ENCODE measurements at places on chromosomes 13 and 19.

DNA sequence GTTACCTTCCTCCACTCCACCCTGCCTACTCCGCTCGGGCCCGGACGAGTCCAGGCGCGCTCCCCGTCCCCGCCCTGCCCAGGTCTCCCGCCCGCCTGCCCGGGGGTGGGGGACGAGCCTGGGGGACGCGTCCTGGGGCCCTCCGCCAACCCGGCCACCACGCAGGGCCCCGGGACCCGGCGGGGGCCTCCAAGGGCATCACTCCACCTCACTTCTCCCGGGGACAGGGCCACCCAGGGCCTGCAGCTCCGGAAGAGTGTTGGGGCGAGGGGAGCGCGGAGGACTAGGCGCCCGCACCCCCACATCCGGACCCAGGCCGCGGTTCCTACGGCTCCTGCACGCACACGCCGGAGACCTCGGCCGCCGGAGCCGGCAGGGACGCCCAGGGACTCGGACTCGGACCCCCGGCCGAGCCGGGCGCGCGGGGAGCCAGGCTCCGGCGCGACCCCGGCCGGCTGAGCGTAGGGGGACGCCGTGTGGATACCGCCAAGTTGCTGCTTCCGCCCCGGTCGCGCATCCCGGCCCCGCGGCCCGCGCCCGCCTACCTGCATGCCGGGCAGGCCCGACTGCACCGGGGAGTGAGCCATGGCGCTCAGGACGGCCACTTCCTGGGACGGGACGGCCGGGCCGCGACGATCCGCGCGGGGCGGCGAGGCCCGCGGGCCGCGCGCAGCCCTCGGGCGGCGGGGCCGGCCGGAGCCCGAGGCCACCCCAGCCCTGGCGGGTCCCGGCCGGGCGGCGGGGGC is 534 bp downstream of the STK24 start:
- peak overlapping the region; percentile 88 for H3K27ac ChIP-seq
- H3K36me3 ChIP-seq: peaks cover 5% of the 10 kb centered on the region
- no peaks in the 10 kb centered on the region for H3K27me3 ChIP-seq
- peak; percentile 62 for DNase-seq
- peak overlapping the region; percentile 84 for H3K4me3 ChIP-seq

DNA sequence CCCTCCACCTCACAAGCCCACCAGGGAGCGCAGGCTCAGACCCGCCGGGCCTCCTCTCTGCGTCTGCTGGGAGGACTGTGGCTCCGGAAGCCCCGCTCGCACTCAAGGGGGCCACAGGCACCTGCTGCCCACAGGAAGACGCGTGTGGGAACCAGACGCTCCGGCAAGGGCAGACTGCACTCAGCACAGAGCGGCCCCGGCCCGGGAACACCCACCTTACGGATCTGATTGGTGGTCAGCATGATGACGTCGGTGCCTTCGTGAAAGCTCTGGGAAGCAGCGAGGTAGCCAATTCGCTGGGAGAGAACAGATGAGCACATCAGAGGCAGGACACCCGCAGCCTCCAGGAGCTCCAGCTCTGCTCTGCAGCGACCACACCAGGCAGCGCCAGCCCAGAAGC is 14.6 kb downstream of the AP3D1 start:
- no peak overlapping the region for H3K27ac ChIP-seq
- H3K27me3 ChIP-seq: no peaks in the 10 kb centered on the region
- no peak for DNase-seq

DNA sequence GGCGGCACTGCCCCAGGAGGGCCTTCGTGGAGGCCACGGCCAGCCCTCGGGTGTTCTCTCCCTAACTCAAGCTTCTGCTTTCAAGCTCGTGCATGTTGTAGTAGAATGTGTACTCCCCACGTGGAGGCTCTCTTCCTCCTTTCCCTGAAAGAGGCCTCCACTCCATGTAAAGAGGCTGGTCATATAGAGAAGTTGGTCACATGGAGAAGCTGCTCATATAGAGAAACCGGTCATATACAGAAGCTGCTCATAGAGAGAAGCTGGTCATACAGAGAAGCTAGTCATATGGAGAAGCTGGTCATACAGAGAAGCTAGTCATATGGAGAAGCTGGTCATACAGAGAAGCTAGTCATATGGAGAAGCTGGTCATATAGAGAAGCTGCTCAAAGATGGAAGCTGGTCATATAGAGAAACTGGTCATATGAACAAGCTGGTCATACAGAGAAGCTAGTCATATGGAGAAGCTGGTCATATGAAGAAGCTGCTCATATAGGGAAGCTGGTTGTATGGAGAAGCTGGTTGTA is 152.5 kb downstream of the COL4A1 start:
- H3K4me3 ChIP-seq: no peak overlapping the region
- H3K4me1 ChIP-seq: no peaks in the 10 kb centered on the region
- no peak for DNase-seq
- no peaks in the 10 kb centered on the region for H3K27me3 ChIP-seq

DNA sequence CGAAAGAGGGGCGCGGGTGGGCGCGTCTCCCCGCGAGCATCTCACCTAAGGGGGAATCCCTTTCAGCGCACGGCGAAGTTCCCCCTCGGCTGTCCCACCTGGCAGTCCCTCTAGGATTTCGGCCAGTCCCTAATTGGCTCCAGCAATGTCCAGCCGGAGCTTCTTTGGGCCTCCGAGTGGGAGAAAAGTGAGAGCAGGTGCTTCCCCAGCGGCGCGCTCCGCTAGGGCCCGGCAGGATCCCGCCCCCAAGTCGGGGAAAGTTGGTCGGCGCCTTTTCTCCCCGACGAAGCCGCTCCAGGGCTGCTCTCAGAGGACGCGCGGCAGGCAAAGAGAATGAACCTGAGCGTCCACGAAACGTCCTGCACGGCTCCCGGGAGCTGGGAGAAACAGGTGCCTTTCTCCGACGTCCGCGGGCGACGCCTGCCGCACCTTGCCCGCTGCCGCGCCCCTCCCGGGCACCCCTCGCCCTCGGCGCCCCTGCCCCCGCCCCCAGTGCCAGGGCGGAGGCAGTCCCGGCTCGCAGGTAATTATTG is 366 bp upstream of the KL start:
- no peaks in the 10 kb centered on the region for H3K36me3 ChIP-seq
- H3K4me3 ChIP-seq: peak overlapping the region; percentile 55
- peaks cover 9% of the 10 kb centered on the region for H3K4me1 ChIP-seq

- peak overlapping the region; percentile 94 for H3K4me3 ChIP-seq
- H3K36me3 ChIP-seq: peaks cover 51% of the 10 kb centered on the region
- H3K27me3 ChIP-seq: no peaks in the 10 kb centered on the region
- DNase-seq: peak; percentile 67
- H3K27ac ChIP-seq: peak overlapping the region; percentile 98
- H3K4me1 ChIP-seq: peaks cover 47% of the 10 kb centered on the region
Measured at GRCh38 chr19:10565028-10565566, 713 bp downstream of the KRI1 start.

GRCh38 chr19:5354403-5354802 is 13.8 kb upstream of the PTPRS start:
- H3K4me1 ChIP-seq: no peaks in the 10 kb centered on the region
- H3K27ac ChIP-seq: no peak overlapping the region
- peaks cover 26% of the 10 kb centered on the region for H3K27me3 ChIP-seq
- H3K36me3 ChIP-seq: no peaks in the 10 kb centered on the region
- DNase-seq: peak; percentile 41

DNA sequence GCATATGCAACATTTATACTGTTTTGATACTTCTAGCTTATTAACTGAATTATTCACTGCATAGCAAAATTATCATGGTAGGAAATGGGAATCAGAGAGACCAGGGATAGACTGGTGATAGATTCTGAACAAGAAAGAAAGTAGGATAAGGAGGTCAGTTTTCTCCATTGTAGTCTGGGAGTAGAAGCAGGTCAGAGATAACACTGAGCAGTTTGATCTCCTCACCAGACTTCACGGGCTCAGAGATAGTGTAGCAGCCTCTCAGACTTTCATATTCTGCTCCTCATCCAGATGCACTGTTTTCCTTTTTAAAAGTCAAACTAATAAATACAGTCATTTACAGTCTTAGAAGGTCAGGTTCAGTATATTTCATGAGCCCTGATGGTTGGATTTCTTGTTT is 56.0 kb upstream of the MYO16 start:
- no peaks in the 10 kb centered on the region for H3K36me3 ChIP-seq
- no peaks in the 10 kb centered on the region for H3K4me1 ChIP-seq
- H3K4me3 ChIP-seq: no peak overlapping the region

DNA sequence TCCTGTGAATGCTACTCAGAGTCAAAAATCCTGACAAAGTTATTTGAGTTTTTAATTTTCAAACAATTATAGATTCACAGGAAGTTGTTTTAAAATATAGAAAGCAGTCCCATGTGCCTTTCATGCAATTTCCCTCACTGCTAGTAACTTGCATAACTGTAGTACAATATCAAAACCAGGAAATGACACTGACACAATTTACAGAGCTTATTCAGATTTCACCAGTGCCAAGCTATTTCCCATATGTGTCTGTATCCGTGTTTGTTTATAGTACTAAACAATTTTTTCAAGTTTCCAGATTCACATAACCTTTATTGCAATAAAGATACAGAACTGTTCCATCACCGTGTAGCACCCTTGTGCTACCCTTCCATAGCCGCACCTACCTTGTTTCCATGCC is 934.6 kb downstream of the PCDH17 start:
- H3K4me1 ChIP-seq: no peaks in the 10 kb centered on the region
- H3K27ac ChIP-seq: no peak overlapping the region
- H3K36me3 ChIP-seq: no peaks in the 10 kb centered on the region

- peak overlapping the region; percentile 10 for H3K27ac ChIP-seq
- peaks cover 17% of the 10 kb centered on the region for H3K4me1 ChIP-seq
- peak; percentile 68 for DNase-seq
- peaks cover 4% of the 10 kb centered on the region for H3K27me3 ChIP-seq
- H3K4me3 ChIP-seq: peak overlapping the region; percentile 71
Measured at GRCh38 chr13:113153810-113154748, 4.4 kb upstream of the PROZ start.

DNA sequence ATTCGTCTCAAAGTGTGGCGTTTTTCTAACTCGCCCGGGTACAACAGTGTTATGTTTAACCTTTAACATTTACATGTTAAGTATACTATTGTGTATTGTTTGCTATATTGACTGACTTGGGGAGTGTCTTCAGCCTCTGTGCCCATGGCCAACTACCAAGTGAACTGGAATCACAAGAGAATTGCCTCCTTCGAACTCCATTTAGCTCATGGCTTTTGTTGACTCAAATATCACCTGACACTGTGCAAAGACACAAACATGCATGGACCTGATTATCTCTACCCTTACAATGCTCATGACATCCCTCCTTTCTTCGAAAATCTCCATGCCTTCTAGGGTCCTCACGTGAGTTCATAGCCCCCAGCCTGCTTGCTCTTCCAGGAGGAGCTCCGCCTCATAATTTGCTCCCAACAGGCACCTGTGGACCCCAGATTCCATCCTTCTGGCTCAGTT is 704 bp downstream of the ZNF814 start:
- H3K27me3 ChIP-seq: no peaks in the 10 kb centered on the region
- H3K4me3 ChIP-seq: peak overlapping the region; percentile 86
- DNase-seq: no peak
- H3K27ac ChIP-seq: peak overlapping the region; percentile 72
- peaks cover 65% of the 10 kb centered on the region for H3K36me3 ChIP-seq

GRCh38 chr13:65860306-65860705 is 1369.8 kb downstream of the PCDH9 start:
- no peaks in the 10 kb centered on the region for H3K36me3 ChIP-seq
- no peak overlapping the region for H3K4me3 ChIP-seq
- no peak overlapping the region for H3K27ac ChIP-seq
- H3K27me3 ChIP-seq: no peaks in the 10 kb centered on the region

DNA sequence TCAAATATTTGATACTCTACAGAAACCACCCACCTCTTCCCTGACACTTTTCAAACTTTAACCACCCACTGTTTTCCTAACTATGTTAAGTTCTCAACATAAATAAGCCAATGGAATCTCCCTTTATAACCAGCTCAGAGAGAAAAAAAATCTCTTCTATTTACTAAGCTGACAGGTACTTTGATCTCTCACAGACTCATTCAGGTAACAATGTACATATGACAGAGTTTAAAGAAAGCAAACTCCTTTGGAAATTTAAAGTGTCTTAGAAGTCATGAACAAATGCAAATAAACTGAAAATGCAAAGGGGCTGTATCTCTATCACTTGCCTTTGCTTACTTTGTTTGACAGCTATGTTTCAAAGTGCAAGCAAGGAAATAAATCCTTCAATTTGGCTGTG is 109.3 kb downstream of the KLF12 start:
- H3K27me3 ChIP-seq: no peaks in the 10 kb centered on the region
- H3K36me3 ChIP-seq: peaks cover 18% of the 10 kb centered on the region
- DNase-seq: no peak
- peaks cover 77% of the 10 kb centered on the region for H3K4me1 ChIP-seq
- H3K27ac ChIP-seq: no peak overlapping the region

GRCh38 chr13:99382428-99383133 is 75.4 kb upstream of the GPR183 start:
- H3K4me3 ChIP-seq: no peak overlapping the region
- DNase-seq: no peak

DNA sequence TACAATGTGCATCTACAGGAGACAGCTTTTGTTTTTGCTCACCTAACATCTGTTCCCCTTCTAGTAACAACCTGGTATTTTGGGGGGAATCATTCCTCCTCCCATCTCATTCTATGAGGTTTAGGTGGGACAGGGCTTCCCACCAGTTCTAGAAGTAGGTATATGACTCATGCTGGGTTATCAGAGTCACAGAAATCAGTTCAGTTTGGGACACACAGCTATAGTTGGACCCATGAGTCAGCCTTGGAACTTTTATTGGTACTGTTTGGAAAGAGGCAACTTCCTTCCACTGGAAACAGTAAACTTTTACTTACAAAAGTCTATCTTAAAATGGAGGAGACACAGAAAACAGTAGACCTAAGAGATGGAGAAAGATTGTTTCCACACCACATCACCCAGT is 185.5 kb downstream of the DNAJC3 start:
- H3K4me1 ChIP-seq: no peaks in the 10 kb centered on the region
- H3K27me3 ChIP-seq: peaks cover 6% of the 10 kb centered on the region
- H3K27ac ChIP-seq: no peak overlapping the region
- H3K36me3 ChIP-seq: no peaks in the 10 kb centered on the region

- peaks cover 2% of the 10 kb centered on the region for H3K4me1 ChIP-seq
- no peak overlapping the region for H3K27ac ChIP-seq
Measured at GRCh38 chr19:834216-834615, 6.6 kb downstream of the AZU1 start.

DNA sequence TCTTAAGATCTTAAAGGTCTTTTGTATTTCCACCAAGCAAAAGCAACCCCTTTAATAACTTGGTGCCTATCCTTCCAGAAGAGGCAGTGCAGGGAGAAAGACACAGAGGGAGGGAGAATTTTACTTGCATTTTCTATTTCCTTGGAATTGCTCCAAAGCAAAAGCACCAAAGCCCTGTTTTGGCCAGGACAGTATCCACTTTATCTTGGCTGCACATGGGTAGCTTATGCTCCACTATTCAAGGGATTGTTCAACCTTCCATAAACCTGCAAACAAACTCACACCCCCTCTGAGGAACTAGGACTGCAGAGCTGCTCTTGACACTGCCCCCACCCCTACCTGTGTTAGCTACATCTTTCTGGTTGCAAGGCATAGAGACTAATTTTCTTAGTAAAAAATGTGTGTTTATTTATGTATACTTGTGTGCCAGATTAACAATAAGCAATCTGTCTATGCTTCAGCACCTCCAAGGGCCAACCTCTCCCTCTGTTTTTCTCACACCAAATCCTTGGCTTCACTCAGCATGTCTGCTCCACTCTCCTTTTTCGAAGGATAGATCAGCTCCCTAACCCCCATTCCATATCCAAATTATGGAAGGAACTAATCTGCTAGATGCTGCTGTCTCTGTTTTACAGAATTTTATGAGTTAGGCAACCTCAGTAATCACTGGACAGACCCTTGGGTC is 68.1 kb upstream of the KLF12 start:
- H3K27me3 ChIP-seq: no peaks in the 10 kb centered on the region
- H3K4me3 ChIP-seq: no peak overlapping the region
- no peak for DNase-seq
- H3K27ac ChIP-seq: no peak overlapping the region

- H3K36me3 ChIP-seq: no peaks in the 10 kb centered on the region
- H3K27ac ChIP-seq: no peak overlapping the region
- no peak for DNase-seq
- H3K4me3 ChIP-seq: no peak overlapping the region
Measured at GRCh38 chr13:24627946-24628345, 52.3 kb upstream of the ATP12A start.

All from activated naive CD4-positive, alpha-beta T cell treated with anti-CD3 and anti-CD28 coated beads for 36 hours (primary cell).